Stimulated activated CD8-positive, alpha-beta memory T cell treated with anti-CD3 and anti-CD28 coated beads, Interleukin-4, amount 100 ng/mL, for 1 hour (primary cell): ENCODE measurements at places on chromosomes 11 and 22.

DNA sequence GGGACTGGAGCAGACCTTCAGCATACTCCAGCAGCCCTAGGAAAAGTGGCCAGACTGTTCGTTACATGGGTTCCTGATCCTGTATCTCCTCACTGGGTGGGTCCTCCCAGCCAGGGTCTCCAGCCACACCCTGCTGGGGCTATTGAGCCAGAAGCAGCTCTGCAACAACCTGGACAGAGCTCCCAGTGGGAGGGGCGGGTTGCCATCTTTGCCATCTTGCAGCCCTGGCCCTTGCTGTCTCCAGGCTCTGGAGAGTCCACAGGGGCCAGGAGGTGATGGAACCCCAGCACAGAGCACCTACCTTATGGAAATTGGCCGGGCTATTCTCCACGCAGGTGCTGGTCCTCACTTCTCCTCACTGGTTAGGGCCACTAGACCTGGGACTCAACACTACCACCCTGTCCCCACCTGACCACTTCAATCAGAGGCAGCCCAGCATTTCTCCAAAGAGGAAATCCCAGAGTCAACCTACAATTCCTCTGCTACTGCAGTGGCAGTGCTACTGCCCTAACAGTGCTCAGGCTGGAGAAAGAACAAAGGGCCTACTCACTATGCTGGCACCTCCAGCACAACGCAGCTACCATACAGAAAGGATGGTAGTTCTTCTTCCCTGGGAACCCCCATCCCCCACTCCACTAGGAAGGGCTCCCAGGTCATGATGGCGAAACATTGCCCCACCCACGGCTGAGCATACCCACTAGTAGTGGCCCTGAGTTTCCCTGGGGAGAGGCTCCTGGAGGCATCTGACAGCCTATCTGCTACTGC lies 290.2 kb upstream of the NCAM1 start:
- DNase-seq, result no peak

GRCh38 chr11:61959114-61959513 lies 8.3 kb downstream of the FTH1 start:
- no peak for DNase-seq

GRCh38 chr22:48695251-48695650 lies 1132.4 kb downstream of the BRD1 start:
- DNase-seq, result no peak

GRCh38 chr11:47516155-47516554 lies 36.8 kb downstream of the CELF1 start:
- no peak for DNase-seq

DNA sequence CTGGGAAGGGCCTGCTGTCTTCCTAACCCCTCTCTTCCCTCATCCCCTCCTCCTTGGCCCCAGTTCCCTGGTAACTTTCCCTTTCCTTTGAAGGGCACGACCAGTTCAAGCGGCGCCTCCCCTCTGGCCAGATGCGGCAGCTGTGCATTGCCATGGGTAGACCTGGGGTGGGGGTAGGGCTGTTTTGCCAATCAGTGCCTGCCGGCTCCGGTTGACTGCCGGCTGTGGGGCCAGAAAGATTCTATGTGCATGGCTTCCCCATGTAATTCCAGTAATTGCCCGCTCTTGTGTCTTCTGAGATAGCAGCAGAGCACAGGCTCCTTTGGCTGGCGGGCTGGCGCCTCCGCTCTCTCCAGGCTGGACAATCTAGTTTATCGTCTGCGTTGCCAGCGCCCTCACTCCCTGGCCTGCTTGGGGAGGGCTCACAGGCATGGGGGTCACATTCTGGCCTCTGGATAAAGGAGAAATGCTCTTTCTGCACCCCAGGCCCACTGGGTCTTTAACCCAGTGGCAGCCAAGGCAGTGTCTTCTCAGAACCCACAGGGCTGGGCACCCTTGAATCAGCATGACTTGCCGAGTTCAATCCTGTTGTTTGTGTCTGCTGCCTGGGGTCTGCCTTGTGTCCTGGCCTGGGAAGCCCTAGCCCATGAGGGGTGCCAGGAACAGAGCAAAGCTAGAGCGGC lies 9.4 kb downstream of the SIDT2 start:
- DNase-seq, result no peak

DNA sequence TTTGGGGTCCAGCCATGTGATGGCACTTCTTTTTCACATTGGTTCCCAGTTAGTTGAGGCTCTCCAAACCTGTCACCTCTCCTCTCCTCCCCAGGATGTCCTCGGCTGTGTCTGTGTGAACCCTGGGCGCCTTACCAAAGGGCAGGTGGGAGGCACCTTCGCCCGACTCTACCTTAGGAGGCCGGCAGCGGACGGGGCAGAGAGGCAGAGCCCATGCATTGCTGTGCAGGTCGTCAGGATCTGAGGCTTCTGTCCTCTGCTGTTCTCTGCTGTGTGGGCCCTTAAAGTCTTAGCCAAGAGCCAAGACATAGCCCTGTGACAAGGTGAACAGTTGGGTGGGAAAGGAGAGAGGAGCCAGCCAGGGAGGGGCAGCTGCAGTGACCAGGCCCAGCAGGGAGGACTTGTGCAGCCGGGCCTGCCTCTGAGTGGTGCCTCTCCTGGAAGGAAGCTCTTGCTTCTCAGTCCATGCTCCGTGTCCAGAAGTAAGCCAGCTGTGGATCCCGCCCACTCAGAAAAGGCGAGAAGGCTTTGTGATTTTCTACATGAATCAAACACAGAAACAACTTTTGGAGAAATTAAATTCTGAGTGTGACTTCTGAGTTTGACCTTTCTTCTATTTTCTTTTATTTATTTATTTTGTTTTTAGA lies 17.5 kb upstream of the CDC42EP2 start:
- DNase-seq, result no peak

DNA sequence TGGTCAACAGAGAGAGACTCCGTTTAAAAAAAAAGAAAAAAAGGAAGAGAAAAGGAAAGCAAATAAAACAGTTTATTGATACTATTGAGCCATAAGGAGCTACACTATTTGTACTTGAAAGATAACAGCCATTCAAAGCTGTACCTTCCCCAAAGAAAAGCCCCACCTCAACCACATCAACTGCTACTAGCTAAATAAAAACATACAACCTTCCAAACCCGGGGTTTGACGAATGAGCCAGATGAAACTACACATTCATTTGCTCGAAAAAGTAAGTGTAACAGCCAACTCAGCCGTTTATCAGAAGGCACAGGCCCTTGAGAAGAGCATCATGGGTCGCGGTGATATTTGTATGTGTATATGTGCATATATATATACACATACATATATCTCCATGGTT lies 78.4 kb downstream of the SIK3 start:
- DNase-seq, result no peak

DNA sequence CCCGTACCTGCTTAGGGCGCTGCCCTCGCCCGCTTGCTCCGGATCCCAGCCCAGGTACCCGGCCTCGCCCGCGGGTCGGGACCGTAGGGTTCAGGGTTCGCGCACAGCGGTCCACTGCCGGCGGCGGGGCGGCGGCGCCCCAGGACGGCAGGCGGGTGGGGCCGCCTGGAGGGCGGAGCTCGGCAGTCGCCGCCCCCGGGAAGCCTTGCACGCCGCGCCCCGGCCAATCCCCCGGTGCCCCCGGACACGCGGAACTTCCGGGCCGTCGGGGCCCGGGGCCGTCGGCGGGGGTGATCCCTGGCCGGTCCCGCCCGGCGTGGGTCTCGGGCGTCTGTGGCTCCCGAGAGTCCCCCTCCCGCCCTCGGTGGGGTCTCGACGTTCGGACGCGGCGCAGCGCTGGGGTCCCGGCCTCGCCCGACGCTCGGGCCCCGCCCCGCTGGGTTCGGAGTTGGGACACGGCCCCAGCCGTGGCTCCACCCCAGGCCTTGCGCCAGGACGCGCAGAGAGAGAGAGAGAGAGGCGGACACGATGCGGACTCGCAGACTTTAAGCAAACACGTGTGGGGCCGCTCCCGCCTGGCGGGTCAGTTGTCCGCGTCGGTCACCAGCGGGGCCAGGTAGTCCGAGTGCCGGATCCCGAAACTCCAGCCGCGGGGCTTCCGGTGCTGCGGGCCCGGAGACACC lies at the start of gene TYMP:
TSS of gene TYMP (minus strand) at position 116 of the 683 bp plus-strand sequence. CDS start 303 bp downstream, outside the sequence.
- DNase-seq, result no peak

- no peak for DNase-seq
Measured at GRCh38 chr11:134478611-134479010, 66.6 kb upstream of the B3GAT1 start.

- DNase-seq, result no peak
Measured at GRCh38 chr11:62804310-62805075, 747 bp downstream of the NXF1 start.

- no peak for DNase-seq
Measured at GRCh38 chr11:3158131-3158591, 6.9 kb downstream of the OSBPL5 start.
